ENCODE measurements at places on chromosomes 3 and 15.

- DNase-seq: no peak
Observed at GRCh38 chr3:185313693-185314246, 49.2 kb upstream of the MAP3K13 start.

DNA sequence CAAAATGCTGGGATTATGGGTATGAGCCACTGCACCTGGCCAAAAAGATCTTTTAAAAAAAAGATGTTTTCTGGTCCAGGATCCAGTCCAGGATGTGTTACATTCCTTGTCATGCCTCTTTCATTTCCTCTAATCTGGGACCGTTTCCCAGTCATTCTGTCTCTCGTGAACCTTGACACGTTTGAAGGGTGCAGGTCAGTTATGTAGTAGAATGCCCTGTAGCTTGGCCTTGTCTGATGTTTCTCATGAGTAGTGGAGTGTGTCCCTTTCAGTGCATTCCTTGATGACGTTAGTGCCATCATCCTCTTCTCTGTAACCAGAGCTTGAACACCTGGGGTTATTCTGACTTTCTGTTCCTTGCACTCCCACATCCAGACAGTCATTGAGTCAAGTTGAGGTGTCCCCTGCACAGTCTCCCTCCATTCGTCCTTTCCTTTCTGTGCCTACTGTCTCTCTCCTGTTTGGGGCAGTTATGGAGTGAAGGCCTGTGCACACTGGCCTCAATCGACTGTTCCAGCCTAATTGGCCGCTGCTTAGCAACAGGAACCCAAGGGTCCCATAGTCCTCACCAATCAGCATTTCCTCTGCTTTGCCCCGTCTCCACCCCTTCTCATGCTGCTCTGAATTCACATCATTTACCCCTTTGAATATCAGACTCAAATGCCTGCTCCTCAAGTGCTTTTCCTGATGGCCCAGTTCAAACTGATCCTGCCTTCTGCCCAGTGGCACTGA lies 5.5 kb downstream of the FAM81A start:
- no peak for DNase-seq

- DNase-seq: no peak
Observed at GRCh38 chr3:6250167-6250566, 610.7 kb upstream of the GRM7 start.

- DNase-seq: peak; percentile 69
Observed at GRCh38 chr3:70053293-70053692, 53.8 kb downstream of the SAMMSON start.

DNA sequence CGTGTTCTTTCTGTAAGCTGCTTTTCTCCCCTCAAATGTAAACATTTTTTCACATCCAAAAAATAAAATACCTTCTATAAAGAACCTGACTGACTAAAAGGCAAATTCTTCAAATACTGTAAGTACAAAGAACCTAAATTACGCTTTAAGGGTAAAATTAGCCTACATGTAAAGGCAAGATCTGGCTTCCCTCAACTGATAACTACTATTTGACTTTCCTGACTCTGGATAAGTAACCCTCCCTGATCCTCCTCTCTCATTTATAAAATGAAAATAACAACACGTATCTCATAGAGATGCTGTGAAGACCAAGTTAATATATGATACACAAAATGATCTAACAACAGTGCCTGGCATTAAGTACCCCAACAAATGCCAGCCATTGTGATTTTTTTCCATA lies 12.2 kb downstream of the ADAM10 start:
- no peak for DNase-seq

- DNase-seq: no peak
Observed at GRCh38 chr3:140715035-140715434, 37.2 kb downstream of the TRIM42 start.

GRCh38 chr3:65875393-65876027 lies 163.2 kb downstream of the MAGI1 start:
- DNase-seq: no peak

GRCh38 chr3:57500506-57500905 lies 43.6 kb downstream of the DNAH12 start:
- DNase-seq: no peak
